Kidney glomerular epithelial cell (primary cell): ENCODE measurements at places on chromosomes 1 and 21.

GRCh38 chr1:55399346-55399745 lies 184.2 kb upstream of the USP24 start:
- no peak for DNase-seq

DNA sequence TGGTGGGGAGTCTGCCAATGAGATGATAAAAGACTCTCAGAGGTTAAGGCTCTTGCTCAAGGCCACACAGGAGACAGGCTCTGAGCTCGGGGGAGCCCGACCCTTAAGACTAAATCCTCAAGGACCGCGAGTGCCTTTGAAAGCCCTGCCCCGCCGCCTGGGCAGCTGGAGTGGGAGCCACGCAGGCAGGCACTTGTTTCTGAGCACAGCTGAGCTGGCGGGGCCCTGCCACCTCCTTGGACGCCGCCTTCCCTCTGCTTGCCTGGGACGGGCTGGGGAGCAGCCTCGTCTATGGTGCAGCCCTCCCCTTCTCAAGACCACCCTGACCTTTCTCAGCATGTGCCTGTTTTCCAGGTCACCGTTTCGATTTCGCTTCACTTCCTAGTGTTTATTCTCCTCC lies 169.3 kb downstream of the CAMTA1 start:
- no peak for DNase-seq

- DNase-seq, result peak; percentile 17
Measured at GRCh38 chr1:236141447-236142252, 689 bp upstream of the GPR137B start.

- DNase-seq, result no peak
Measured at GRCh38 chr1:175479521-175480342, 263.7 kb downstream of the TNR start.

DNA sequence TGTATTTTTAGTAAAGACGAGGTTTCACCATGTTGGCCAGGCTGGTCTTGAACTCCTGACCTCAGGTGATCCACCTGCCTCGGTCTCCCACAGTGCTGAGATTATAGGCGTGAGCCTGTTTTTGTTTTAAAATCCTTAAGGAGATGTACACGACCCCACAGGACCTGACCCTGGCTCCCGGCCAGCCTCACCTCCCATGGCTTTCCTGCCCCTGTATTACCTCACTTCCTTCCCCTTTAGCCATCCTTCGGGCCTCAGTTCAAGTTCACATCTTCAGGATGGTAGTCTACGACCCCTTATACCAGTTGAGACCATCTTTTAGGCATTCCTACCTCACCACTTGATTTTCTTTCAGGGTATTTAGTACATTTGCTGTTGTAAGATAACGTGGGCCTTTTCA lies 36.3 kb downstream of the TCP10L start:
- DNase-seq, result no peak

DNA sequence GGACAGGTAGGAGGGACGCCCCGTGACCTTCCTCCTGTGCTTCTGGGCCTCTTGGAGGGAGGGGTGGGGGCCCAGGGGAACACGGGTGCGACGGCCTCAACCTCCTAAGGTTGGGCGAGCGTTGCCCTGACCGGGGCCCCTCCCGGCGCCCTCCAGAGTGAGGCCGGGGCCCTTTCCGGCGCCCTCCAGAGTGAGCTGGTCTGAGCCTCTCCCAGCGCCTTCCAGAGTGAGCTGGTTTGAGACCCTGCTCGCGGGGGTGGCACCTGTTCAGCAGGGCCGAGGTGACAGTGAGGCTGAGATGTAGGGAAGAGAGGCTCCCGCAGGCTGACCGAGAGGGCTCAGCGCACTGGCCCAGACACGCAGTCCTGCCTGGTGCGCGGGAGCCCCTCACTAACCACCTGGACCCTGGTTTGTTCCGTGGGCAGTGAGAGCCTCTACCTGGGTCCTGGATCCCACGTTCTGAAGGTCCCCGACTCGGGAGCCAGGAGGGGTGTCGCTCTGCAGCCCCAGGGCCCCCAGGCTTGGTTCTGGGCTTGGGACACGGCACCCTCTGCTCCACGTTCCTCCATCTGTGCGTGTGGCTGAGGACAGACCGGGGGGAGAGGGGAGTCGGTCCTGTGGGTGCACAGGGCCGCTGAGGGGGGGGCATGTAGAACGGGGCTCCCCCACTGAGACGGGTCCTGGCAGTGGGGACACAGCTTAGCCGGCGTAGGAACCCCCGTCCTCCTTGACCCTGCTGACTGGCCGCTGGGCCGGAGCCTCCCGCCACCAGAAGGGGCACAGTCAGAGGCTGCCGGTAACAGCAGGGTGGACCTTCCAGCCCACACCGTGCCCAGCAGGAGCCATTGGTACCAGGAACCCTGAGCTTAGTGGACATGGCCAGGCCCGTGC lies 1.4 kb downstream of the COL6A1 start:
- no peak for DNase-seq

DNA sequence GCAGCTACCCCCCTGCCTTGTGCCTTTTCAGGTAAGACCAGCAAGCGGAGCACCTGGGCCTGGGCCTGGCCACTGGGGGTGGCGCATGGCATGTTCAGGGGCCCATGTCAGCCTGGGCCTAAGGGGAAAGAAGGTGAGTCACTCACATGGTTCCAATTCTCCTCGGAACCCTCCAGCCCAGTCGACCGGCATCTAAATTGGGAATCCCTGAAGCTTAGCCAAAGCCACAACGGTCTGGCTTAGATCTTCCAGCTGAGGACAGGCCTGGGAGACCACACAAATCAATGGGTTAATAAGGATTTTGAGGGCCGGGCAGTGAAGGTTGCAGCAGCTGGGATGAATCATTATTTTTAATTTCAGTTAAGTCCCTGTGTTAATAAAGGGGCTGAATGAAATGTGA lies 145.1 kb upstream of the SMYD2 start:
- no peak for DNase-seq

DNA sequence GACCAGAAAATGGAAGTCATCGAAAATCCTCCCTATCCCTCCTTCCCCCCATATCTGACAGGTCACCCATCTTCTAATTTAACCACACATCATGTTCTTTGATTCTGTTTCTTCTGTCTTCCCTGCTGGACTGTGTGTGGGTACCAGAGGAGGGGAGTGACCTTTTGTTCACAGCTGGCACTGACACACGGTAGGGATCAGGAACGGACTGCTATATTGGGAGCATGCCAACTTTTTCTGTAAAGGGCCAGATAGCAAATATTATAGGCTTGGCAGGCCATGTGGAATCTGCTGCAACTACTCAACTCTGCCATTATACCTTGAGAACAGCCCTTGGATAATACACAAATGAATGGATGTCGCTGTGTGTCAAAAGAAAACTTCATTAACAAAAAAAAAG lies 7.5 kb upstream of the TOMM20 start:
- DNase-seq, result no peak

GRCh38 chr1:232403017-232403714 lies 226.8 kb downstream of the SIPA1L2 start:
- no peak for DNase-seq

DNA sequence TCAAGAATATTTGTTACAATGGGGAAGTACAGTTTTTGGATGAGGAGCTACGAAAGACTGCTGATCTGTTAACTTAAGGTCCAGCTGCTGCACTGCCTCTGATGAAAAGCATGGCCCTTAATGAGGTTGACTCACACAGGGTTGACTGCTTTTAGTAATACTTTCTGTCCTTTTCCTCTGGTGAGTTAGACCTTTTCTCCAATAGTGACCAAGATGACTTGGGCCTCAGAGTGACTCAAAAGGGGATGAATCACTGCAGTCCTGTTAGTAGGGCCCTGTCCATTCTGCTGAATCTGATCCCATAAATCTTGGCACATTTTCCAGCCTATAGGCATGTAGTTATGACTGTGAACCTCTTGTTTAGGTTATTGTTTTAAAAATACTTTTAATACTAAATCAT lies 2.7 kb downstream of the DISP1 start:
- DNase-seq, result peak; percentile 79

DNA sequence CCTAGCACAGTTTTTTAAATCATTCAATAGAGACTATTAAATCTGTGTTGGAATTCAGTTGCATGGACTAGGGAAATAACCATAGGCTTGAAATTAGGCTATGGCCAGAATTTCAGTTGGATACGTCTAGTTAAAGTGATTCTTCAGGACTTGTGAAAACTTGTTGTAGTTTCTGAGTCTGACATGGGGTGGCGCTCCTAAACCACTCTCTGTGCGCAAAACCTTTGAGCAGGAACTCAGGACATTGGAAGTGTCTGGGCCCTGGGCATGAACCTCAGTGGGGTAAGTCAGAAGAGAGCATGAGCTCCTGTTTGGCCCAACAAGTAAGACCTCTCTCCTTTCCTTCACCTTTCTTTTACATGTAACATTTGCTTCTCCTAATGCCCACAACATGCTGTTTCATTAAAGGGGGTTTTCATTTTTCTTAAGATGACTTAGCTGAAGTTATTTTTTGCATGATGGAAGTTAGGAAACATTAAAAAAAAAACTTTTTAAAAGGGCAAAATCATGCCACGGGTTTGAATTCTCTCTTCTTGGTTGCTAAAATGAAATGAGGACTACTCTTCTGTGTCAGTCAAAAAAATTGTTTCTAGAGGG lies 17.1 kb upstream of the CCDC190 start:
- peak; percentile 80 for DNase-seq

DNA sequence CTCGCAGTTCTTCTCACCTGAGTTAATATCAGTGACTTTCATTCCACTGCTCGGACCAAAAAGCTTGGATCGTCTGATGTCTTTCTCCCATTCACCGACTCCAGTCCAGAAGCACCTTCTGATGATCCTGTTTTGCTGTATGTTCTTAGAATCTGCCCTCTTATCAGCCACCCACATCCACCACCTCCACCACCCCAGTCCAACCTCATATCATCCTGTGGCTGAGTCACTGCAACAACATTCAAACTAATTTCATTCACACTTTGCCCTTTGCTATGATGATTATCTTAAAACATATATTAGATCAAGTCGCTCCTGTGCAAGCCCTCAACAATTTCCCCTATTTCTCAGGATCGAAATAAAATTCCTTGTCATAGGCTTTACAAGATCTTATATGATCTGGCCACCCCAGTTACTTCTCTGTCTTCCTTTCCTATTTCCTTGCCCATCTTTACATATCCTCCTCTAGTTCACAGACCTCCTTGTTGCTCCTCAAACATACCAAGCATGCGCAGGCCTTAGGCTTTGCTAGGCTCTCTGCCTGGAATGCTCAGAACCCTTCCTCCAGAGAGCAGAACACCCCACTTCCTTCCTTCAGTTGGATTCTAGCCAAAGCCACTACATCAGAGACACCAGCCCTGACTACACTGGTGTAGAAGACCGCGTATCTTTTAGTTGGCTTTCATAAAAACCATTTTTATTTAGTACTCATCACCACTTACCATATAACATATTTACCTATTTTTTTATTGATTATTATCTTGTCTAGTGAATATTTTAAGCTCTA lies 335.7 kb upstream of the GREM2 start:
- no peak for DNase-seq

- DNase-seq, result no peak
Measured at GRCh38 chr1:10631811-10632593, 157.3 kb downstream of the PEX14 start.

- DNase-seq, result no peak
Measured at GRCh38 chr1:173383351-173383750, 93.8 kb upstream of the PRDX6 start.

DNA sequence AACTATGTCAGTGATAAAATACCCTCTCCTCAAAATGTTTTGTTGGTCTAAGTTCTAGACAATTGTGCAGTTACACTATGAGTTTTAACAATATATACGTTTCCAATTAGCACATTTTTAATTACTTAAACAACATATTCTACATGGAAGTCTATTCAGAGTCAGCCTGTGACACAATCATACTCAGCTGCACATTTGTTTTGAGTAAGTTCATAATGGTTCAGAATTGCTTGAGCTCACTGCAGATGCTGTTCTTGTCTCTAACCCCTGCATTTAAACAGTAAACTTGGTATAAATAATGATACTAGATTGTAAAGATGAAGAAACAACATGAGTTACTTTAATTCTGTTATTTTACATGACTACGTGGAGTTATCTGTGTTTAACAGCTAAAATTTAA lies 30.6 kb downstream of the CDKN2C start:
- DNase-seq, result no peak

DNA sequence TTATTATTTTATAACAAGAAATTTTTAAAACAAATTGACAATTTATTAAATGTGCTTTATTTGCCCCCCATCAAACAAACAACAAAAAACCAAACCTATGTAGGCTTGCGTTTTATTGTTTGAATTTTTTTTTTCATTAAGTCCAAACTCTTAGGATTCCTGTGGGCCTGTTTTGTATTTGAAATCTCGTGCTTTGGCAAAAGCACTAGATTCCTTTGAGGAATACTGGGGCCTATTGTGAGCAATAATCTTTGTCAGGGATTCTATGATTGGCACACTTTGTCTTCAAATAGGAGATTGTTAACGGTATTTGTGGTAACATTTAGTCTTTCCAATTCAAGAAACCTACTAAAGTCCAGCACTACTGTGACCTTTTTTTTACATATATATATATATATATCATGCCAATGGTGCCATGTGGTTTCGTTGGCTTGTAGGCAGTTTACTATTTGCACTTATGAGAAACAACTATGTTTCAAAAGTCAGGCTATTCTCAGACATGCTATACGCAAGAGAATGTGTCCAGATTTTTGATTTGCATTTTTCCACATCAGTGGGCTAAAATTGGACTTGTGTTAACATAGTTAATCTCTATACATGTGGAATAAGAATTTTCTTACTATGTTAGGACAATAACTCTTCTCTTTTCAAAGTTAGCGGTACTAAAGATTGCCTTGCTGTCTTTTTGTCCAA lies 70.4 kb upstream of the GREM2 start:
- DNase-seq, result no peak

DNA sequence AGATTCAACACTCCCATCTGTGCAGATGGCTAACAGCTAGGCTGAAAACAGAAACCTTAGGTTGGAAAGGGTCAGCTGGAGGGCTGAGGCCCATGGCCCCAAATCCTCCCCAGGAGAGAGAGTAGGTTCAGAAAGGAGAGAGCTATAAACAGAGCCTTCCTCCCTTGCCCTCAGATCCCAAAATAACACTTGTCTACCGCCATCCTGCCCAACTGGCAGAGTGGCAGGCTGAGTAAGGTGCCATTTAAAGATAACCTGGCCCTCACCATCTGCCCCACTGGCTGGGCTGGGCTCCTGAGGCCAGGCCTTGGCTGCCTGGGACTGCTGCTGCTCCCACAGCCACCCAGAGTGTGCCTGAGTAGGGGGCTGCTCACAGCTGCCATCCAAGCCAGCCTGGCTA lies 4.3 kb upstream of the SHISA4 start:
- DNase-seq, result no peak

- no peak for DNase-seq
Measured at GRCh38 chr1:112000048-112000447, 10.6 kb upstream of the KCND3 start.
